Ureter (tissue), 1 donor: ENCODE measurements at places on chromosomes 1 and 21. TPM values are rescaled to one million over a fixed set of nuclear protein-coding genes. Genes with fewer than 3 reads are reported as not detected.
A peak's percentile ranks its signal among the peaks of the same experiment; 100 is the strongest.

- no peak for DNase-seq
These were observed 54.5 kb downstream of the HMGB4 start for GRCh38 chr1:33918368-33918767.

- DNase-seq = no peak
These were observed 11.2 kb downstream of the PDZK1IP1 start for GRCh38 chr1:47178654-47179016.

Gene TRABD2B
- total RNA-seq = 4.6 TPM

Gene CRYZ
- total RNA-seq = 71.3 TPM

Gene TMEM69
- total RNA-seq = 31.2 TPM

DNA sequence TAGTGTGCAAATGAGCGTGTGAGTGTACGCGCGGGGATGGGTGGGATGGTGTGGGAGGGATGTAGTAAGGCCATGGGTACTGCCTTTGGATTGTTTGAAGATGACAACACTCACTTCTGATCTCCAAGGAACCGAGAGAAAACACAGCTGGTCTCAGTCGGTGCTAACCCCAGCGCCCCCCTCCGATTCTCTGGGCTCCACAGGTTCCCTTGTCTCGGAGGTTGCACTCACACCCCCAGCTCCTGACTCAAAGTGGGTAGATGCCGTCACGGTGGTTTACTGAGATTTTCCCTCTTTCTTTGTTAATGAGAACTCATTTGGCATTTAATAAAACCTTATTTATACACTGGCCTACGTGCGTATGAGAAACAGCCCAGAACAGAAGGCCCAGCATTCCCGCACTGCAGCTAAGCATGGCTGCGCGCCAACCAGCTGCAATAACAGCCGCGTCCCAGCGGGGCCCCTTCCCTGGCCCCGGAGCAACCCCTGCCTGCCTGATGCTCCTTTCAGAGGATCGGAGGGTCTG, 25.8 kb downstream of the ABCA4 start:
- peak; percentile 84 for DNase-seq

GRCh38 chr1:61081686-61082310, 563 bp upstream of the NFIA start:
- DNase-seq = peak; percentile 53

GRCh38 chr1:31605908-31606427, 11.5 kb upstream of the HCRTR1 start:
- DNase-seq = peak; percentile 31

- DNase-seq = no peak
These were observed 464.1 kb upstream of the BEND5 start for GRCh38 chr1:49240709-49241221.

Gene CELA3A
- not detected for total RNA-seq
